Esophagus muscularis mucosa (tissue), 4 donors: ENCODE measurements at places on chromosomes 6 and 20. TPM values are rescaled to one million over a fixed set of nuclear protein-coding genes. Genes with fewer than 3 reads are reported as not detected.

Gene ZC3H12D
- total RNA-seq, result 5.8 TPM

DNA sequence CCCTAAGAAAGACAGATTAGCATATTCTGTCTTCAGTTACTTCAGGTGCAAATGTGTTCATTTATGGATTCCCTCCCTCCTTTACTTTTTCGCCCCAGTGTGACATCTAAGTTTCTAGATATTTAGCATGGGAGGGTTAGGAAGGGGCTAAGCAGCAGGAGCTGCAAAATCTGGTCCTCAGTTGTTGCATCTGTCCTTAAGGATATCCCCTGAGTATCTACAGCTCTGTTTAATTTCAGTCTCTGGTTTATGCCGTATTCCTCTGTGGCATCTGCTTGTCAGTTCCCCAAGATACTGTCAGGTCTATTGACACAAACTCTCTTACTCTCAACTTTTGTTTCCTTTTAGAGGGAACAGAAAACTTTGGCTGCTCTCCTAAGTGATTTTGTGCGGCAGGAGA, 754.6 kb upstream of the MAP3K7 start:
- DNase-seq, result no peak

DNA sequence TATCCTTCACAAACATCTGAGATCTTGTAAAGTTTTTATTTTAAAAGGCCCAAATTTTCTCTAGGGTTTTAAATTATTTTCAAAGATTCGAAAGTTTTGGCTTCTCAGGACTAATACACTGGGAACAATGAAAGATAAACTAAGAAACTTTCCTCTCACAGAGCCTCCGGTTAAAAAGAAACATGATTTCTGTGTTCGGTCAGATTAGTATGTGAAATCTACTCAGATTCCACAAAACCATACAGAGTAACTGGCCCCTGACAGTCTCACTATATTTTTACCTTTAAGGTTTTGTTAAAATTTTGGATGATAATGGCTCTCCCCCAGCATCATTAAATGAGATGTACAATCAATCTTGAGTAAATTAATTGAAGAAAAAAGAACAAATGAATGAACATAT, 471.0 kb downstream of the COL12A1 start:
- no peak for DNase-seq

GRCh38 chr20:60835876-60836275, 416.2 kb upstream of the CDH4 start:
- DNase-seq, result no peak

GRCh38 chr6:6734479-6735465, 146.3 kb downstream of the LY86 start:
- DNase-seq, result no peak

- DNase-seq, result no peak
Measured at GRCh38 chr6:119241111-119241465, 108.5 kb downstream of the MAN1A1 start.

- no peak for DNase-seq
Measured at GRCh38 chr6:71334768-71335167, 46.2 kb downstream of the OGFRL1 start.

Gene CAP2
- 55.2 TPM for total RNA-seq

- no peak for DNase-seq
Measured at GRCh38 chr6:35476004-35476403, 7.8 kb downstream of the RPL10A start.

DNA sequence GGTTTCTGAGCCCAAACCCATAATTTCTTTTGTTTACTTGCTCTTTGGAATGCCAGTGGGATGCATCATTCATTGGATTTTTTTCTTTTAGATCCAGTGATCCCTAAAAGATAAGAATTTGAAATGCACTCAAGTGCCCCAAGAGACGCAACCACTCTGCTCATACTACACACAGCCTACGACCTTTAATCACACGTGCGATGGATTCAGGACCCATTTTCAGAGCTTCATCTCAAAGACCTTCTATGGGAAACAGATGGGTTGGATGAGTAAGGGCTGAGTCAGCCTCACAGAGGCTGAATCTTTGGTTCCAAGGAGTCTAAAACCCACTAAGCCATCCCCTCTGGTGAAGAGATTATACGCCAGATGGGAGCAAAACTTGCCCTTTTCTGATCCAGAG, 265.5 kb upstream of the EXOC2 start:
- DNase-seq, result no peak

- no peak for DNase-seq
Measured at GRCh38 chr20:18978311-18978710, 164.7 kb downstream of the SCP2D1 start.

DNA sequence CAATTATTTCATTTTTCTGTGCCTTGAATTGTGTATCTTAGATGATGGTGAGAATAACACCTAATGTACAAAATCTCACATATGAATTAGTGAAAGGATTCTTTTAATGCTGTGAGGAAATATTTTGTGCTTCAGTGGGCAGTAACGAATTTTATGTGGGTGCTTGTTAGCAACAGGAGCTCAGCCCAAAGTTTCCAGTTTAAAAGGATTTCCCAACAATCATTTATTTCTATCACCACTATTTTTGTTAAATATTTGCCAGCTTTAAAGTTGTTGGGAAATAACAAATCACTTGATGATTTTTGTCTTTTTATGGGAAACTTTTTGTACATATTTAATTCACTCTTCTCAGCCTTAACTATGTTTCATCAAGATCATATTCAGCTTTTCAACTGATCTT, 111.8 kb downstream of the QKI start:
- no peak for DNase-seq

GRCh38 chr20:58023346-58023745, 205.1 kb downstream of the ANKRD60 start:
- no peak for DNase-seq

- DNase-seq, result no peak
Measured at GRCh38 chr6:112594886-112595594, 247.9 kb downstream of the RFPL4B start.

GRCh38 chr20:59334651-59335300, 34.4 kb downstream of the EDN3 start:
- no peak for DNase-seq

Gene EGFL8
- total RNA-seq, result 8.1 TPM

DNA sequence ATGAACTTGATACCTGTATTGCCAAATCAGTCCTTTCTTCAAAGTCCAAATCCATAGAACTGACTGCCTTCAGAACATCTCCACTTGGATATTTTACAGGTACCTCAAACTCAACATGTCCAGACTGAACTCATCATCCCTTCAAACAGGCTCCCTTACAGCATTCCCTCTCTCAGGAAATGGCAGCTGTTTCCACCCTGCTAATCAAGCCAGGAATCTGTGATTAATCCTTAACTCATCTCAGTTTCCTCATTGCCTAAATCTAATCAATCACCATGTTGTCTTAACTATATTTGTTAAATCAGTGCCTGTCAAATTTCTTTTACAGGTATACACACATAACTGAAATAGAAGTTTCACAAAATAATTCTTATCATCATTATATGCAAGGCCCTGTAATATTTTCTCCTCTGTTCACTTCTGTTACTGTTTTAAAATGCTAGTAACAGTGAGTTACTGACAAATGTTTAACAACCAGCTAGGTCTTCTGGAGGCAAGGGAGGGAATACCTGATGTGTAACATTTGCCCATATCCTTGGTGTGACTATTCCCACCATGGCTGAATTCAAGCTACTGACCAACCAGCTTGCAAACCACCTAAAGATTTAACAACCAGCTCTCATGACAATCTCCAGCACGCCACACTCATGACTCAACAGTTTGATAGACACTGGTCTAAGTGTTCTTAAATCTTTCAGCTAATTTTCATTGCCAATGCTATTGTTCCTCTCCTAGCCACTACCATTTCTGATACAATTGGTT, 124.9 kb downstream of the ADAT2 start:
- no peak for DNase-seq

GRCh38 chr6:10431423-10432164, 16.7 kb upstream of the TFAP2A start:
- DNase-seq, result peak; percentile 64

- no peak for DNase-seq
Measured at GRCh38 chr6:43771858-43772680, 2.1 kb downstream of the VEGFA start.

GRCh38 chr6:131673184-131673583, 28.0 kb downstream of the OR2A4 start:
- no peak for DNase-seq

DNA sequence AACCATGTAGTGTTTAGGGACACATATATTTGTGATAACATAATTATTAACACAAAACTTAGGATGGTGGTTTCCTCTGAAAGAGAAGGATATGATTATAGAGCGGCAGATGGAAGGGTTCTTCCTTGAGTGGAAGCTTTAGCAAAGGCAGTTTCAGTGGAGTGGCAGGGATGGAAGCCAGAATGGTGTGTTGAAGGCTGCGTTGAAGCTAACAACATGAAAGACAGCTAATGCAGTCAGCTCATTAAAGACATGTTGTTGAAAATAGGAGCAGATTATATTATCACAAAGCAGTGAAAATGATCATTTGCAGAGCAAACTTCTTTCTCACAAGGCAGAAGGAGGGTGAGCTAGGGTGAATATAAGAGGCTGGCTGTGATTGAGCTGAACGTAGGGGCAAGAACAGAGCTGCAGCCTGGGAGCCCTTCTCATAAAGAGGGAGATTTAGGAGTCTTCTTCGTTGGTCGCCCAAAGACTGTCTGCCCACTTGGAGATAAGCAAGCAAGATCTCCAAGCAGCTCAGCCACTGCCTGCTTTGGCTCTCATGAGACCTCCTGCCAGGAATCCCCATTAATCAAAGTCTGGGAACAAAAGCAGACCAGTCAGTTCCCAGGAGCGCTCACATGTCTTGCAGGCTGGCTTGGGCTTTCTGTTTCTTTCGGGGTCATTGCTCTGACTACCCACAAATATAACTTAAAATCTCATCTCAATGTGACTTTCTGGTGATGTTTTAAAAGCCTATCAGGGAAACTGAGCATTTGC, 2.6 kb upstream of the ANKRD6 start:
- DNase-seq, result no peak

DNA sequence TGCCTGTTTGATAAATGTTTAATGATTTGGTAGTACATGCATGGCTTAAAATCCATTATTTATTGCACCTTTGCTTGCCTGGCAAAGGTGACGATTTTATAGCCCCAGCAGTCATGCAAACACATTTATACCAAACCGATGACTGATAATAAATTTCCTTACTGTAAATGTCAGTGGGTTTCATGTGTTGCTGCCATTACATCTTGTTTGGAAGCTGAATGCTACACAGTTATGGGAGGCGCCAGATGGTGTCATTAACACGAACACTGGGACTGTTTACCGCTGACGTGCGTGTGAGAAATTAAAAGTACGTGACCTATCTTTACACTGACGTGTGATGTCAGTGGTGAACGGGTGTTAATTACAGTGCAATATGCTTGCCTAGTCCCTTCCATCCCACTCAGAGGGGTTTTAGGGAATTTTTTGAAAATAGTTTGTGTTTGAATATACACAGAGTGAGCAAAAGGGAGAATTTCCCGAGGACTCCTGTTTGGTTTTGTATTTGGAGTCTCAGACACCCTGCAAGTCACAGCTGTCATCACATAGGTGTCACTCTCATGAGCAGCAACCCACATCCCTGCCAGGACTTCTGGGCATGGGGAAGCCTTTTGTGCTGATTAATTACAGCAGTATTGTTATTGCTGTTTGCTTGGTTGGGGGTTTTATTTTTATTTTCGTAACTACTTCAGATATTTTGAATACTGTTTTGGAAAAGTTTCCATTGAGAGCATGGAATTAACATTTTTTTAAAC, 151.8 kb upstream of the INSM1 start:
- DNase-seq, result no peak

GRCh38 chr6:158818581-158819212, 471 bp downstream of the EZR start:
- DNase-seq, result no peak

DNA sequence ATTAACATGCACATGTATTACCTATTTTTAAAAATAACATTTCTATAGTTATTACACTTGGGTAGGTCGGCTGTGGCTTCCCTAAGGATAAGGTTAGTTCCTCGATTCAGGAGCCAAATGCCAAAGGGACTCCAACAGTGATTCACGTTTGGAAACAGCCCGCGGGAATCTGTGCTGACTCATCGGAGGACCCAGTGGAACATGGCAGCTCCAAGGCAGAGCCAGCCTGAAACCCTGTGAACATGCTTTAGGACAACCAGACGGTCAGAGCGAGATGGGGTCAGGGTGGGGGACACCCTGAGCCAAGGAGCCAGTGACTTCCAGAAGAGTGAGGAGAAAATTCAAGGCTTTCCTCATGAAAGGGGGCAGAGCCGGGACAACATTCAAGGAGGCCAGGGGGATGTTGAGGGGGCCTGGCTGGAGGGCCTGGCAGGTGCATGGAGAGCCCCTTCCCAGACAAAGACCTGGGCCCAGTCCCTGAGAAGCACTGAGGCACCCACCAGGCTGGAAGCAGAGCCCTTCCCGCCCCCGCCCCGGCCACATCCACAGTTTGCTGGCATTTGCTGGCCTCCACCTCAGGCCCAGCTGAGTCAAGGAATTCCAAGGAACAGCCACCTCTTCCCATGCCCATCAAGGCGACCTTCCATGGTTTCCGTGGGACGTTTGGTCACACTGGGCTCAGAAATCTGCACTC, 133.2 kb downstream of the SNX5 start:
- no peak for DNase-seq

- no peak for DNase-seq
Measured at GRCh38 chr20:50290808-50291207, 100.2 kb downstream of the CEBPB start.

DNA sequence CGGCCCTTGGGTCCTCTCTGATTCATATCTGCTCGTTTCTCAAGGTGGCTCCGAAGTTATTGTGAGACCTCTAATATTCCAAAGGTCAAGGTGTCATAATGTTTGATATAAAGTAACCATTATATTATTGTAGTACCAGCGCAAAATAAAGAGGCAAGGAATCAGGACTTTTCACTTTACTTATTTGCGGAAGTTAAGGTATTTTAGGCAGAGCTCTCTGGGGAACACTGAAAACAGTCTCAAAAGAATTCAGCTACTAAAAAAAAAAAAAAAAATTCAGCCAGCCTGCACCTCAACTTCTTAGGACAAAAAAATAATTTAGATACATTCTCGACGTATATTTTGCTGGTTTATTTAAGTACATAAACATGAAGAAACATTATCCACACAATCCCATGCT, 2.4 kb downstream of the OSER1 start:
- DNase-seq, result no peak

DNA sequence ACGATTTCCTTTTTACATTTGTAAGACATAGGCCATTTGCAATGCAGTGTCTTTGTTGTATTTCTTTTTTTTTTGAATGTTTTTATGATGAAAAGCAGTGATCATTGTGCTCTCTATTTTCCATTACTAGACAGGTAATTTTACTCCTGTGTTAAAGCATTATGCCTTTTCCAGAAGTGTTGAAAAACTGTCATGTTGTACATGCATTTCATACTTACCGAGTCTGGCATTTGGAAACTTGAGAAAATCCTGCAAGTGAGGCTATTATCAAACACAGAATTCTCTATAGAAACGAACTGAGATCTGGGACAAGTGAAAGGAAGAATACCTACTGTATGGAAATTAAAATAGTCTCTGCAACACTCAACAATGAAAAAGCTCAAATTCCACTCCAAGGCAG, 78.6 kb upstream of the CNR1 start:
- DNase-seq, result no peak

GRCh38 chr6:110467566-110468140, 8.8 kb downstream of the SLC22A16 start:
- peak; percentile 60 for DNase-seq
